ENCODE measurements at places on chromosomes 3 and 15.

- no peak for DNase-seq
Observed at GRCh38 chr3:120304616-120305015, 19.6 kb upstream of the GPR156 start.

- DNase-seq: no peak
Observed at GRCh38 chr3:126213379-126214028, 33.1 kb upstream of the ALDH1L1 start.

DNA sequence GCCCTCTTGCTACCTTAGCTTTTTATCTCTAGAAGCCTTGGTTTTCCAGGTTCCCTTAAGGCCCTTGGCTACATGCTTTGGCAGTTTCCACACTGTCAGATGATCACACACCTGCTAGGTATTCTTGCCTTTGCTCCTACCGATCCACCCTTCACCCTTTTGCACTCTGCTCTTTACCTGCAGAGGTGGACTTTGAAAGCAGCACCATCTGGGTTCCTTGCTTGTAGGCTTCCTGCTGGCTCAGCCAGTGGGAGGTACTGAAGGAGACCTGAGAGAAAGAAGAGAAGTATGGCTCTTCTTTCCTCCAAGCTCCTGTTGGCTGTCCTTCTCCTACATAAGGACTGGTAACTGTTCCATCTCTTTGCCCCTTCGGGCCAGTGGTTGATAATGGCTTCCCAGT lies 7.3 kb upstream of the ZNF592 start:
- DNase-seq: no peak

GRCh38 chr15:98286200-98286599 lies 325.7 kb downstream of the ARRDC4 start:
- DNase-seq: no peak

- DNase-seq: no peak
Observed at GRCh38 chr3:186815435-186815834, 9.2 kb upstream of the RFC4 start.

DNA sequence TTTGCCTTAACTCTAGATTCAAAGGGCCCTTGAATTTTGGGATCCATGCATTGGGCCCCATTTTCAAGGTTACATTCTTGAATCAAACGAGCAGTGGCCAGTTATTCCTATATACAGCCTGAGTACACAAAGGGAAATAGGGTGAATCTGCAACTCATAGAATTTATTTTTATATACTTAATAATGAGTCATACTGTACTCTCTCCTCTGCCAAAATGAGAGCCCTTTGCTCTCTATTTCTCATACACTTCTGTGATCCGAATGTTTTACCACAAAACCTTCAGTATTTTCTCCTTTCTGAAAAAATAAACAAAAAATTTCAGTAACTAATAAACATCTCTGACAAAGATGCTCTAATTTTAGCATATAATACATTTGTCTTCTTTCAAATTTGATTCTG lies 116.7 kb downstream of the SERPINI1 start:
- DNase-seq: no peak

DNA sequence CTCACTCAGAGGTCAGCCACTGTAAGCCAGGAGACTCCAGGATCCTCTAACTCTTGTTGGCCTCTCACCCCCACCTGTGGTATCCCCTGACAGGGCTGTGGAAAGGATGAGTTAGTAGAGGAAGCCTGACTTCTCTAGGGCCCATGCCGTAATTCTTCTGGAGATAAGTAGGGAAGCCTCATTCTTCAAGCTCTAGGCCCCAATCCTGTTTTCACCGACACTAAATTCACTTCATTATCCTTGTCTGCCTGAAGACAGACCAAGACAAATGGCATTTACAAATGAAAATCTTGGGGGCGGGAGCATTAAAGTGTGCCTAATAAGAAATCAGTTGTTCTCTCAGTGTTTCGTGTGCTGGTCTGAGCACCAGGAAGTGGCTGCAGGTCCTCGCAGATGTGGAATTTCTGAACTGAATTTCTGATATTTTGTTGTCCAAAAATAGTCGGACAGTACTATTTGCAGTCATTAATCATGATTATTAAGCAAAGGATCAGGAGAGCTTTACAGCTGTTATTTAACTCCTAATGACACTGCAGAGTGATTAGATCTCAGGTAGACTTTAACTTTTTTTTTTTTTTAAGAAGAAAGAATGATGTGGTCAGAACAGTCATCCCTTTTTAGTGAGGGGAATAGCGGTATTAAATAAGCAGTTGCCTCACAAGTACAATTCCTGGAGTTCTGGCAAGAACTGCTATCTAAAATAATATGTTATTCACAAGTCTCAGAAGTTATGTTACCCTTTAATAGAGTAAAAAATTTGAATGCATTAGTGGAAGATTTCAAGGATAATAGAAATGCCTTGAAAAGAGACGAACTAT lies 58.4 kb downstream of the RBMS3 start:
- DNase-seq: no peak

DNA sequence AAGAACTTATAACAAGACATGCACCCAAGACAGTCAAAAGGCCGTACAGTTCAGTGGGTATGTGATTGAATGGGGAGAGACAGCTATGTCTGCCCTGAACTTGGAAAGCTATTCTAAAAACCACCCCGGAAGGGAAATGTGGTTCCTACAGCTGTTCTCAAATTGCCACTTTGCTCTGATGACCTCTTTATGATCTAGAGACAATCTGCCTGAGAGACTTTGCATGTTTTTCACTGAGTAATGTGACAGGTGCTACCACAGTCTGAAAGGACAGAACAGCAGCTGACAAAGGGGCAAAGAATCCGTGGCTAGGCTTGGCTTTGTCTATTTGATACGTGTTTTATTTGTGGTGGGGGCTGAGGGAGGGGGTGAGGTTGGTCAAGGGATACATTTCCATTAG lies 148.3 kb upstream of the NPHP3 start:
- DNase-seq: peak; percentile 48

Data from NCI-H524 treated with DMSO at 0.1 percent for 48 hours (cell line).